ENCODE measurements at places on chromosomes 4 and X. TPM values are rescaled to one million over a fixed set of nuclear protein-coding genes. Genes with fewer than 3 reads are reported as not detected.

FTSJ1 gene
- 35.8 TPM for total RNA-seq

UGT2B17 gene
- not detected for total RNA-seq

TDO2 gene
- total RNA-seq, result 0.92 TPM

F8A3 gene
- 0.55 TPM for total RNA-seq

ERAS gene
- not detected for total RNA-seq

USP51 gene
- total RNA-seq, result 1.9 TPM

MSX1 gene
- 7.8 TPM for total RNA-seq

MAGEB2 gene
- not detected for total RNA-seq

VCX3B gene
- not detected for total RNA-seq
